ENCODE measurements at places on chromosomes 3 and 15. TPM values are rescaled to one million over a fixed set of nuclear protein-coding genes. Genes with fewer than 3 reads are reported as not detected.

Gene COLQ
- 0.35 TPM for total RNA-seq

Gene TM4SF1
- 76.5 TPM for total RNA-seq

Gene POLR2M
- 170 TPM for total RNA-seq

Gene ADPRH
- total RNA-seq = 0.70 TPM

Gene REC114
- total RNA-seq = not detected

Gene HACD3
- 83.8 TPM for total RNA-seq

Gene PARP15
- total RNA-seq = not detected

Gene SLC38A3
- not detected for total RNA-seq

Gene CCDC54
- total RNA-seq = not detected

Gene TRPM1
- not detected for total RNA-seq

Gene SKOR1
- under 0.01 TPM for total RNA-seq

Gene PRR23E
- not detected for total RNA-seq

Gene CPNE9
- not detected for total RNA-seq

Measured in smooth muscle cell of the coronary artery (primary cell).